Activated naive CD4-positive, alpha-beta T cell treated with Interleukin-2 at 50 U/mL for 16 hours (primary cell): ENCODE measurements at places on chromosomes 5 and 9.

GRCh38 chr9:20340511-20340861, 281.8 kb downstream of the MLLT3 start:
- no peak for DNase-seq

DNA sequence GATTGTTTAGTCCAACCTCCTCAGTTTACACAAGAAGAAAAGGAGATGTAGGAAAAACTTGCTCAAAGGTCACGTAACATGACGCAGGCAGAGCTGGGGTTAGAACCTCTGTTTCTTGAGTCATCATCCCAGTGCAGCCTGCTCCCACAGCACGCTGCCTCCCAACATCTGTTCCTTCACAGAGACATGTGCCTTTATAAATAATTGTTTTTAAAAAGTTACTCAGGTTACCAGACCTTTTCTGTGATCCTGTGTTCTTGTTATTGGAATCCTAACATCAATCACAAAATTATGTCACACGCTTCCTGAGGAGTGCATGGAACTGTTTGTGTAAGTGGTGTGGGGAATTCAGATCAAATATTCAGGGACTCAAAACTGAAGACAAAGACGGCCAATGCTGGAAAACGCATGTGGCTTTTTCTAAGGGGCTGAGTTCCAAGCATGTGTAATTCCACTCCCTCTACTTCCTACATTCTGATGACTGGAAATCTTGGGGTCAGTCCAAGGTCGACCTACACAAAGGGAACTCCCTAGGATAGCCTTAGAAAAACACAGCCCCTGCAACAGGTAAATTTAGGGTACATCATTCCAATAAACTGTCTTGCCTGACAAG, 184.3 kb downstream of the TSSK1B start:
- DNase-seq: no peak

DNA sequence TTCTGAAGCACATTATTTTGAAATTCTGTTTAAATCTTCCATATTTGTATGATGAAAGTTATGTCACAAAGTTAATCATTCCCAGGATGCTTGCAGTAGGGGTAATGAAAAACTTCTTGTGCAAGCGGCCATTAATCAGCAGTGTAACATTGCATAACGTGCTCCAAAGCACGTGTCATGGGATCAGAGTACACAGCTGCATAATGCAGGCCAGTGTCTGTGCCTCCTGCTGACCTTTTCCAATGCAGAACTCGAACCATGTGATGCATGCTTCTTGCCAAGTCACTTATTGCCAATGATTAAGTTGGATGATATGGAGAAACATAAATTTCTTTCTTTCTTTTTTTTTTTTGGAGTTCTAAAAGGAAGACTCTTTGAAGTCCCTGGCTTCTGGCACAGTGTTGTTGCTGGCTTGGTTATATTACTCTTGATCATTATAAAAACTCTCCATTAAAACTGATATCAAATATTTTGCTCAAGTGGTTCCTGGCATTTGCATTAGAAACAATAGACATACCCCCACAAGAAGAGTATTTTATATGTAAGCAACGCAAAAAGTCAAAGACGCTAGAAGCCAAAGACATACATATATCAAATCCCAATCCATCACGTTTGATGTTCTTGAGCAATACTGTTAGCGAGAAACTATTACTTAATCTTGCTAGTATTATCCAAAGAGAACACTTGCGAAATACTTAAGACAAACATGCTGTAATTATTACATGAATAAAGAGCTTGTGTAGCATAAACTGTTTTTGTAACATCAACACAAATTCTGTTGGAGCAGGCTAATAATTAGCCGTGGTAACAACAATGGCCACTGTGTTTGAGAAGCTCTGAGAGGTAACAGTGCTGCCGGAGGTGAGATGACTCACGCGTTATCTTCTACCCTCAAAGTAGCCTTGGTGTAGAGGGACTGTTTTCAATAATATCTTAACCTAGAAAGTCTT, 164.2 kb downstream of the AUH start:
- no peak for DNase-seq

GRCh38 chr5:76820526-76820890, 1.7 kb downstream of the F2RL1 start:
- no peak for DNase-seq

DNA sequence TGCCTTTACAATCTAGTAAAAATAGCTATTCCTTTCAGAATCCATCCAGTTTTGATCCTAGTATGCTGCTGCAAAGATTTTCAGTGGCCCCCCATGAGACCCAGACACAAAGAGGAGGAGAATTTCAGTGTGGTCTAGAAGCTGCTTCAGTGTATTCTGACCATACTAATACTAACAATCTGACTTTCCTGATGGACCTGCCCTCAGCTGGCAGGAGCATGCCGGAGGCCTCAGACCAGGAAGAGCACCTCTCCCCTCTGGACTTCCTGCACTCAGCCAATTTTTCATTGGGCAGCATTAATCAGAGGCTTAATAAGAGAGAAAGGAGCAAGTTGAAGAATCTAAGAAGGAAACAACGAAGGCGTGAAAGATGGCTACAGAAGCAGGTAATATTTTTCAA, 48.5 kb downstream of the RNF180 start:
- no peak for DNase-seq

DNA sequence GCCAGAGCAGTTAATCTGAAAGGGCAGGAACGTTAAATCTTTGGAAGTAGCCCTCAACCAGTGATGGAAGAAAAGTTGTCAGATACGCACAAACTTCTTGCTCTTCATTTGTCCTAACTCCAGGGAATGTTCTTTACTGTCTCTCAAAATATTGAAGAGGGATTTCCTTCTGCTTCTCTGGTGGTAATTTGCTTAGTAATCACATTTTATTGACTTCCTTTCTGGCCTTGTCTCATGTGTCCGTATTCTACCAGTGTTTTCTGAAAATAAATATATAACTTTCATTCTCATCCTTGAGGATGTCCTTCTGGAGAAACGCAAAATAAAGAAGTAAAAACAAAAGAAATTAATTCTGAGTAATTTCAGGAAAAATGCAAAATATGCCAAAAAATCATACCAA, 282.1 kb downstream of the CYLC2 start:
- DNase-seq: no peak

- peak; percentile 57 for DNase-seq
Observed at GRCh38 chr9:69173891-69174615, at the start of gene TJP2. Gene TJP2 (plus strand): TSS chr9:69174277. CDS start chr9:69174373, 96 bp downstream.

- no peak for DNase-seq
Observed at GRCh38 chr9:20553558-20554149, 68.6 kb downstream of the MLLT3 start.

GRCh38 chr5:124303366-124303765, 443.1 kb downstream of the ZNF608 start:
- DNase-seq: no peak

DNA sequence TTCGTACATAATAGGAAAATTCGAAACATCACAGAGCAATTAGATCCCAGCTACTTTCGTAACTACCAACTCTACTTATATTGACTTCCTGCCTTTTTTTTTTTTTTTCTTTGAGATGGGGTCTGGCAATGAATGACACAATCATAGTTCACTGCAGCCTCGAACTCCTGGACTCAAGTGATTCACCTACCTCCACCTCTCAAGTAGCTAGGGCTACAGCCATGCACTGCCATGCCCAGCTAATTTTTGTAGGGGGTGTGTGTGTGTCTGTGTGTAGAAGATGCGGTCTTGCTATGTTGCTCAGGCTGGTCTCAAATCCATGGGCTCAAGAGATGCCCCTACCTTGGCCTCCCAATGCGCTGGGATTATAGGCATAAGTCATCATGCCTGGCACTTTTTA, 5.8 kb upstream of the PAIP2 start:
- DNase-seq: no peak
